ENCODE measurements at places on chromosomes 6 and 20.
A peak's percentile ranks its signal among the peaks of the same experiment; 100 is the strongest.

- DNase-seq = no peak
Measured at GRCh38 chr6:159427771-159428170, 258.6 kb downstream of the FNDC1 start.

- DNase-seq = peak; percentile 15
Measured at GRCh38 chr20:61724376-61724775, 341.3 kb downstream of the TAF4 start.

DNA sequence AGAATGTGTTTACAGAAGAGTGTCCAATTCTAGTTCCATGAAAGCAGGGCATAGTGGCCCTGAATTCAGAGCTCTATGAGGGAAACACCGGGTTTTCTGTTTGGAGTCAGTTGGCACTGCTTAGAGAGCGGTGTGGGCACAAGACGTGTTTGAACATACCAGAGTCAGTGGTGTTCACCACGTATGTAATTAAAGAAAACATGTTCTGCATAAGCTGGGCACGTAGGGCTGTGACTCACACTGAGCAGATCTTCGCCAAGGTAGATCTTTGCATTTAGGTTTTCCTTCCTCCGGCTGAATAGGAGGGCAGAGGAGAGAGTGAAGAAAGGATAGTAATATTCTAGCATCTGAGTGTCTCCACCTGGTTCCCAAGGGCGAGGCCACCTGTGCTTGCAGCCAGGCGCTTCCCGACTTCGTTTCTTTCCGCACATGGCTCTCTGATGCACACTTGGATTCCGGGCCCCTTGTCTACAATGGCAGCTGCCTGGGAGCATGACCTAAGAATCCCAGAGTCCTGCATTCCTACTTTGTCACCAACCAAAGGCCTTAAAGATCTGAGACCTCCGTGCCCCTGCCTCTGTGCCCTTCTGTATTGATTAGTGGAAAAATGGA is 136.2 kb downstream of the ERMARD start:
- DNase-seq = no peak

- no peak for DNase-seq
Measured at GRCh38 chr20:19658137-19658536, 99.9 kb upstream of the RIN2 start.

DNA sequence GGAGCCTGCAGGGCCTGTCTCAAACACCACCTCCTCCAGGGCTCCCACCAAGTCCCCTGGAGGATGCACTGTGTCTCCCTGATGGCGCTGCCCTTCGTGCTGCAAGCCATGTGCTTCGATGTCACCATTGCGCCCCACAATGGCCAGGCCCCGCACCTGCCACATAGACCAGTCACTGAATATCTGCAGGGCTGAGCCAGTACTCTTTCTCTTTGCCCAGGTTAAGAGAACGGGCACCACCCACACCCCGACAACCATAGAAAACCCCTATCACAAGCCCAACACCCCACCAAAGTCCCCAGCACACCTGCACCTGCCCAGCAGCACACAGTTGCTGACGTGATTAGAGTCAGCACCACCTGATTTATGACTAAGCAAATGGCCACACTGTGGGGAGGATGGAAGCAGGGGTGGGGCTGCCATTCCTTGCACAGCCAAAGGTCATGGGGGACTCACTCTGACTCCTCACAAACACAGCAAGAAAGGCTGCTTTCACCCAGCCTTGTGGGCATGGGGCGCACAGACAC is 104.3 kb downstream of the SLC23A2 start:
- no peak for DNase-seq

DNA sequence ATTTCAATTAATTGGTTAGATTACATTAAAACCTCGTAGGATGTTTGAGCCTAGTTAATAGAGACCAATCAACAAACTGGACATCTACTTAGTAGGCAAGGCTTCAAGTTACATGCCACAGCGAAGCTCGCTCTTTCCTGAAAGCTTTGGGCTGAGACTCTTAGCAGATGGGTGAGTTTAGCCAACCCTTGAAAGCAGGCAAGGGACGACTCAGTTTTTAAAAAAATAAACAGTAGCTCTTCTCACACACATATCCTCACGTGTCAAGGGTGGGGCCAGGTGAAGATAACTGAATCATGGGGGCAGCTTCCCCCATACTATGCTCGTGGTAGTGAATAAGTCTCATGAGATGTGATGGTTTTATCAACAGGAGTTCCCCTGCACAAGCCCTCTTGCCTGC is 775 bp downstream of the MTFR2 start:
- DNase-seq = no peak

DNA sequence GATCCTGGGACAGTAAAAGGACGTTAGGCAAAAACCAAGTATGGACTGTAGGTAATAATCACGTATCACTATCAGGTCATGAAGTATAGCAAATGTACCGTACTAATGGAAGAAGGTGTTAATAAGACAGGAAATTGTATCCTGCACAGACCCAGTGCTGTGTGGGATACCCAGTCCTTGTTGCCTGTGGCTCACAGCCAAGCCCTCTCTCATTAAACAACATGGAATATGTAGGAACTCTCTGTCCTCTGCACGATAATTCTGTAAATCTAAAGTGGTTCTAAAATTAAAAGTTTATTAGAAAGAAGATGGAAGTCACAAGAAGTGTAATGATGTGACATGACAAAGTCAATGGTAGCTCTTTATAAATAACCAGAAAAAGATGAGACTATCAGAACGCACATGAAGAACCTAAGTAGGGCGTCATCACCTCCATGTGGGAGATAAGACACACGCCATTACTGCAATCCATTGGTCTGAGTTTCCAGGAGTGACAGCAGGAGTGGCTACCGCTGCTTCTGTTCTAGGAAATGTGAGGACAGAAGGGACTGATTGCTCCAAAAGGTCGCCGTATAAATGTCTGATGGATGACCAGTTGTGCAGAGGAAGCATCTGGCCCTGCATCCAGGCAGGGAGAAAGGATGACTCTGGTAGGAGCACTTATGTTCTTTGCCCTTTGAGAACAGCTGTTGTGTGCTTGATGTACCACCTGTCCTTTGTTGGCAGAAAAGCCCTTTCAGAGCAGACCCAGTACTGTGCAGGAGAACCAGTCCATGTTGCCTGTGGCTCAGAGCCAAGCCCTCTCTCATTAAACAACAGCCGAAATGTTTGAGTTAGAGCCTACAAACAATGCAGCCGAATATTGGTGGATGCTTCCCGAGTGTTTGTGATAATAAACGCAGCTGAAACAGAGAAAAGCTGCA is 125.6 kb downstream of the FIG4 start:
- DNase-seq = no peak

- DNase-seq = peak; percentile 78
Measured at GRCh38 chr6:73519926-73520687, 725 bp downstream of the EEF1A1 start.

- peak; percentile 81 for DNase-seq
Measured at GRCh38 chr6:166490671-166491500, 95.6 kb downstream of the RAMACL start.

DNA sequence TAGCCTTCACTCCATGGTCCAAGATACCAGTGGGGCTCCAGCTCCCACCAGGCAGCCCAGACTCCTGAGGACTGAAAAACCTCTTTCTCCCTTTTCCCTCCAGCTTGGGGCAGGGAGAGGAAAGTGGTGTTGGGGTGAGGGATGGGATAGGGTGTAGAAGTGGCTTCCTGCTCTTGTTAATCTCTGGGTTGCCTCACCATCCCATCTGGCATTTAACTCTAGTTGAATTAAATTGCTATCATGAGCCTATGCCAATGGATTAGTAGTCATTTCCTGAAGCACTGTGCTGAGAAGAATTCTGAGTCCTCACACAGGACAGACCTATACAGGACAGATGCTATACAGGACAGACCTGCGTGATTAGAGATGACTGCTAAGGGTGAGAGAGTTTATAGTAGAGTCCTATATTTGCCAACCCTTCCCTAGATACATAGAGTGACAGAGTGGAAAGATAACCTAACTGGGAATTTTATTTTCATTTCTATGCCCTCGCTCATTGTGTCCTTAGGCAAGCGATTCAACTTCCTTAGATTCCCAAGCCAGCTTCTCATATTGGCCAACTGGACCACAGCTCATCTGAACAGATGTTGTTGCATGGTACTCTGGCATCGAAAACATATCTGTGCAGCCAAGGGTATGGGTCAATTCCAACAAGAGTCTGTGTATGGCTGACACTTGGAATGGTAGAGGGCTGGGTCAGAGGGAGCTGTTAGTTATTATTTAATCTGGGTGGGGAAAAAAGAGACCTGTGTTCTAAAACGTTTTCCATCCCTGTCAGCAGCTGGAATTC is 42.8 kb downstream of the MCHR2 start:
- no peak for DNase-seq

GRCh38 chr6:159152041-159152440 is 17.2 kb upstream of the FNDC1 start:
- no peak for DNase-seq

DNA sequence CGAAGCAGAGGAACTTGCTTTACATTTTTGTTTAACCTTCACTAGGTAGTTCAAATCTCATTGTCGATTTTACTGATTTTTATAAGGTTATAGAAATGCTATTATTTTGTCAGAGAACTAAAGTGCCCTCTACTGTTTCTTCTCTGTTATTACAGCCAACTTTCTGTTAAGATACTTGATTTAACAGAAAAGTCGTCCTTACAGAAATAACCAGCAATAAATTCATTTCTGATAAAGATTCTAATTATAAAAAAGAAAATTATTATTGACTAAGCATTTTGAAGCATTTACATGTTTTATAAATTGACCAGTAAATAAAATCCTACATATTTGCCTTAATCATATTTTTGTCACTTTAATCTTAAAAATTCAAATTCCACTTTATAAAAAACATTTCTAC is 60.8 kb downstream of the OGFRL1 start:
- peak; percentile 71 for DNase-seq

All from astrocyte of the spinal cord (primary cell).